ENCODE measurements at places on chromosomes 16 and 17.

DNA sequence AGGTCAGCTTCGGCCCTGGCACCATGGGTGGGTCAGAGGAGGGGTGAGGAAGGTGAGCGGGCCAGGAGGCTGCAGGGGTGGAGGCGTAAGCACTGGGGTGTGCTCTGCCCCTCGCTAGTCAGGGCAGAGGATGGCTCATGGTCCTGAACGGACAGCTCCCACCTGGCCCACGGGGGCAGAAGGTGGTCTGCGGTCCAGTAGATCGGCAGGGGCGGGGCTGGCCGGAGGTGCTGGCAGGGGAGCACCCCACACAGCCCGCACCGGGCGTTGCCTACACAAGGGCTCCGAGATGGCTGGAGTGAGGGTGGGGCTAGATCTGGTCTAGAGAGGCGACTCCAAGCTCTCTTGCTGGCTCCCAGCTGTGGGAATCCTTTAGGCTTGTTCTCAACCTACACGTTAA lies 8.2 kb downstream of the NPTX1 start:
- DNase-seq = no peak

- DNase-seq = peak; percentile 49
Observed at GRCh38 chr17:68290955-68291835, at the start of the genes ARSG and SLC16A6. ARSG (plus strand) TSS chr17:68291495; CDS start chr17:68307494, 15,999 bp downstream. SLC16A6 (minus strand) TSS chr17:68291127; CDS start chr17:68278320, 12,807 bp downstream.

- DNase-seq = no peak
Observed at GRCh38 chr17:31736855-31737625, 122.0 kb downstream of the COPRS start.

- DNase-seq = no peak
Observed at GRCh38 chr16:17836868-17837602, 366.3 kb upstream of the XYLT1 start.

GRCh38 chr17:55436224-55437158 lies 14.9 kb upstream of the MMD start:
- DNase-seq = no peak

DNA sequence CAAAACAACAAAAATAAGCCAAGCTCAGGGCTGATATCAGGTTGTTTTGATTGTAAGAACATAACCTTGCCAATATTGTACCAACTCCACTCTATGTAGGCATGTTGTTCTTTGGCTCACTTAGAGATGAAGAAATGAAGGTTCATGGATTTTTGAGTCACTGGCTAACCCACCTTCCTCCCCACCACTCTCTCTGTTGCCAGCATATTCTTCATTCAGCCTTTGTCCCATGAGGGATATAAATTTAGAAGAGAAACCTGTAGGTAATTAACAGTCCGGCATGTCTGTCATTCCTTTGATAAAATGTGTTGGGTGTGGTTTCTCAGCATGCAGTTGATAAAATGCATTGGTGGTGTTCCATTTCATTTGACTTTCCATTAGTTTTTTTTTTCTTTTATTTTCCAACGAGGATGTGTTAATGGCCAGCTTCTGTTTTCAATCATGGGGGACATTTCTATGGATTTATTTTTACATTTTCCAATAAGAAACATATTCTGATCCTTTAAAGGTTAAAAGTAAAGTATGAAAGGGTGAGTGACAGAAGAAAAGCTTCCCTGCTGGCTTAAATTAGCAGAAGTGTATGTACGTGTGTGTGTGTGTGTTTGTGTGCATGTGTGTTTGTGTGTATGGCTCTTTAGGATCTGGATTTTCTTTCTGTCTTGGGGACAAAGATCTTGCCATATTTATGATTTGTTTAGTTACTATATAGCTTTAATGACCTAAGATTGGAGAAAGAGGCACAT lies 166.2 kb upstream of the KCNJ16 start:
- no peak for DNase-seq

DNA sequence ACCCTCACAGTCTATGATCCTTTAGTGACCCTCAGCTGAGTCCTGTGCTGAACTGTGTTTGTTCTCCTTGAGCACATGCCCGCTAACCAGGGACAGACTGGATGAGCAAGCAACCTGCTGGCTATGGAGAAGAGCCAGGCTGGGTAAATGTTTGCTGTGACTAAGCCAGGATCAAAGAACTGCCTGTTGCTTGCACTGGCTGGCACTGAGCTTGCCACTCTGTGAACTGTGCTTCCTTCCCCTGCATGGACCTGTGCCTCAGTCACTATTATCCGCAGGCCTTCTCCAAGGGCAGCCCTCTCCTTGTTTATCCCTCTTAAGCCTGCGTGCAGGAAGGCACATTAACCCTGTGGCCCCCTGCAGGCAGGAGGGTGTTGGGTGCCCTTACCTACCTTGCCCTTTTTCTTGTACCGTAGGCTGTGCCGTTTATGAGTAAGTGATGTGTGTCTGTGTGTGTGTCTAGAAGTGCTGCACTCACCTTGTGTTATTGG lies 7.4 kb downstream of the PNPO start:
- DNase-seq = no peak

DNA sequence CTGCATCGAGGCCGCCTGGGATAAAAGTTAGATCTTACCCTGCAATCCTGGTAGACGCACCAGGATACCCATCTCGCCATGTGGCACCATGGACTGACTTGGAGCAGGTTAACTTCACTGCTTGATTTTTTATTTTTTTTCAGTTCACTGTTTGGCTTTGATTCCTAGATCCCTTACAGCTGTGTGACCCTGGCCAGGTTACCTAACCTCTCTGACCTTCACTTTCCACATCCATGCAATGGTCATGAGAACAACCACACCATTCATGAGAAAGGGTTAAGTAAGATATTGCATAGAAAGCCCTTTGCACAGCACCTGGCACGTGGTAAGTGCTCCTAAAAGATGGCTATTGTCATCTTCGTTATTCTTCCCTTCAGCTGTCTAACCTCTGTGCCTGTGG lies 230.5 kb downstream of the SOX9 start:
- DNase-seq = no peak

DNA sequence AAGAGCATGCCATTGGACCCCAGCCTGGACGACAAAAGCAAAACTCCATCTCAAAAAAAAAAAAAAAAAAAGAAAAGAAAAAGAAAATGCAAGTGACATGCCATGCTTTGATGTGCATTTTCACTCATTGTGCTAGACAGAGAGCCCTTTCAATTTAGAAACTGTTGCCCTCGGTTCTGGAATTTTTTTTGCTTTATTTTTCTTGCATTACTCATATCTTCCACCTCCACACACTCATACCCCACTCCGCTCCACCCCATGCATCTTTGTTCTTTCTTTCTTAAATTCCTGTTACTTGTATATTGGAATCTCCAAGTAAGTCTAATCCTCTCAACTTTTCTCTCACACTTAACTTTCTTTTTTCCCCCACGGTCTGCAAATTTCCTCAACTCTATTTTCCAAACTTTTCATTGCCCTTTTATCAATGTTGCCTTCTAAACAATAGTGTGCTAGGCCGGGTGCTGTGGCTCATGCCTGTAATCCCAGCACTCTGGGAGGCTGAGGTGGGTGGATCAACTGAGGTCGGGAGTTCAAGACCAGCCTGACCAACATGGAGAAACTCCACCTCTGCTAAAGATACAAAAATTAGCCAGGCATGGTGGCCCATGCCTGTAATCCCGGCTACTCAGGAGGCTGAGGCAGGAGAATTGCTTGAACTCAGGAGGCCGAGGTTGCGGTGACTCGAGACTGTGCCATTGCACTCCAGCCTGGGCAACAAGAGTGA lies 16.8 kb upstream of the SUZ12 start:
- DNase-seq = no peak

- no peak for DNase-seq
Observed at GRCh38 chr16:54099627-54100026, 187.0 kb downstream of the IRX3 start.

DNA sequence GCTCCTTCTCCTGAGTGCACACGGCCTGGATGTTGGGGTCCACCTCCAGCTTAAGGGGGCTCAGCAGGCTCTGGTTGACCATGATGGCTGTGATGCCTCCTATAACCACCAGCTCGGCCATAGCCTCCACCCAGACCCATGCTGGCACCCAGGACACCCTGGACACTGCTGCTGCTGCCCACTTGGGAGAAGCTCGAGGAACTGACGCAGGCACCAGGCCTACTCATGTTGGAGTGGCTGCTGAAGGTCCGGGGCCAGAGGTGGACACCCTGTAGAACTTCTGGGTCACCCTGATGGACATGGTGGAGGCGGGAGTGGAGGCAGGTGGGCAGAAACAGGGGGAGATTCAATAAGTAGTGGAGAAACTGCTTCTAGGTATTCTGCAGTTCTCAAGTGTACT lies 28.0 kb downstream of the IKZF3 start:
- no peak for DNase-seq

DNA sequence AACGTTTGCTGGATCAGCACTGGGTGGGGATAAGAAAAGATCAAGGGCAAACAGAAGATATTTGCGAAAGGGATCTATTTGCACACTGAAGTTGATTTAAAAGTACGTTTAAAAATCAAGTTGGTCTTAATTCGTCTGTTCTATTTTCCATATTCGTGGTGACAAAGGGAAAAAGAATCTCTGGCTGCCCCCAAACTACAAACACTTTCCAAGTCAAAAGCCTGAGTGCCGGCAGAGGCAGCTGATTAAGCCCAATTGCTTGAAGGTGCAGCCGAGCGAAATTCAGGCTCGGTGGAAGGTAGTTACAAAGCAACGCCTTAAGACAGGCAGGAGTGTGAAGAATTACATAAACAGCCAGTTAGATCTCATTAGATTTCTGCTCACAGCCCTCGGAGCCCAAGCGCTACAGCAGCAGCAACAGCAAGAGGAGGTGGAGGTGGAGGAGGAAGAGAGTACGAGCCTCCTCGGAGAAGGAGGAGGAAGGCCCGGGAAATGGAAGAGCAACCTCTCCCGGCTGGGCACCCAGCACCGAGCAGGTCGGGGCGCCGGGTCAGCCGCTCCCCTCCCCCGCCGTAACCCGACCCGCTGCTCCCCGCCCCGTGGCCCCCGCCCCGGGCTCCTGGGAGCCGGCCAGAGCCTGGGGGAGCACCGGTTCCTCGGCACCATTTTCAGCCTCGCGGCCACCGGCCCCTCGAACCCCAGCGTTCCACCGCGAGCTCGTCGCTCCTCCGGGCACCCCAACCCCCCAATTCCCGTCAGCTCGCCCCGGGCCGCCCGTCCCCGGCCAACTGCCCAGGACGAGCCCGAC lies 890 bp downstream of the TOB1 start:
- no peak for DNase-seq

DNA sequence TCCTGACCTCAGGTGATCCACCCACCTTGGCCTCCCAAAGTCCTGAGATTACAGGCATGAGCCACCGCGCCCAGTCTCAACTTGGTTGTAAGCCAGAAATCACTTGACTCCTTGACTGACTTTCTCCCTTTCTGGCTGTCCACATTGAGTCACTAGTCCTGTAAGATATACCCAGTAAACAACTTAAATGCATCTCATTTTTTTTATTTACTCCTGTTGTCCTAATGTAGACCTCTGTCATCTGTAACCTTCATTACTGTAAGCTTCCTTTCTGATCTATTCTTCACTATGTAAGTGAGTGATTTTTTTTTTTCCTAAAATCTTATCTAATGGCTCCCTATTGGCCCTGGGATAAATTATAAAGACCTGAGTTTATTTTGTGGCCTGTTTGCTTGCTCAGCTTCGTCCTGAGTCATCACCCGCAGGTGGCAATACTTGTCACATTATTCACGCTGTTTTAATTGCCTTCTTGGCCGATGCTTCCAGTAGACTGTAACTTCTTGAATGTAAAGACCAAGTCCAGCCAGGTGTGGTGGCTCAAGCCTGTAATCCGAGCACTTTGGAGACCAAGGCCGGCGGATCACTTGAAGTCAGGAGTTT lies 41.0 kb downstream of the PAFAH1B1 start:
- DNase-seq = no peak

DNA sequence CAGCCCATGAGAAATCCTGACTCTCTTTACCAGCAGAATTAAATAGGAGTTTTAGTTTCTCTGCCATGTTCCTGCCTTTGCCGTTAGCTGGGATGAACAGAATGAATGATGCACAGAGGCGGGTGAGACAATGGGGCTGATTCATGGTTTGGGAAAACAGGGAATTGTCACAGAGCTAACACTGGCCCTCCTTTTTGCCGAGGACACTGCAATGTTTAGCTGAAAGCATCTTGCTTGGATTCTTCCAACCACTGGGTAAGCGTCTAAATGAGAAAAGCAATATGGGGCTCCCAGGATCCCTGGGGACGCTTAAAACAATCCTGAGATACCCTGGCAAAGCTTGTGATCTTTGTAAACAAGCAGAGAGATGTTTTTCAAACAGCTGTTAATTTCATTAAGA lies 12.8 kb upstream of the PAFAH1B1 start:
- DNase-seq = no peak

GRCh38 chr17:70772761-70773160 lies 603.4 kb downstream of the KCNJ2 start:
- DNase-seq = no peak

DNA sequence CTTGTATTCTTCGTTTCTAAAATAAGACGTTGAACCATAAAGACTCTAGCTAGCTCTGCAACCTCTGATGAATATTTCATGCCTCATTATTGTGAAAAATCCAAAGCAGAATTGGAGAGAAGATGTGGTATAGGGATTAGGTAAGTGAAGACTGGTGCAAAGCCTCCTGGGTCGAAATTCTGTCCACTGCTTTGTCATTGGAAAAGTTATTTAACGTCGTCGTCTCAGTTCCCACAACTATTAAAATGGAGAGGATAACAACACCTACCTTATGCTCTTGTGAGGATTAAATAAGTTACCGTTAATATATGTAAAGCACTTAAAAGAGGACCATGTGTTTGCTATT lies 1.4 kb upstream of the PRPSAP2 start:
- DNase-seq = no peak

DNA sequence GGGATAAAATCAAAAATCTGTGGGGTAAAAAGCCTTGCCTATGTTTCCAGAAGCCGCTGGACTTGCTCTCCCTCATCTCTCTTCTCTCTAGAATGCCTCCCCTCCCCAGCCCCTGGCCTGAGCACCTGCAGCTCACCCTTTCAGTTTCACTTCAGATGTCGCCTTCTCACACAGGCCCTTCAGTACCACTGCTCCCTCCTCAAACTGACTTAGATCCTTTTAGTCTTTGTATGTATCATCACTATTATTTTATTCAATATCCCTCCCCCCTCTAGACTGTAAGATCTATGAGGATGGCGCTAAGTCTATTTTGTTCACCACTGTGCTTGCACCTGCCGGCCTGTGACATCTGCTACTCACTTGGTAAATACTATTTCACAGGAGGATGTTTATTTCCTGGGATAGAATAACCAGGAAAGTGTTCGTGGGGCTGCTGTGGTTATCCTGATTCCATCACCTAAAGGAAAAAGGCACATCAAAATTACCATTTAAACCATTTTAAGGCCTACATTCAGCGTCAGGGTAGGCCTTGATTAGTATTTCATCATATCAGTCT lies 122.3 kb downstream of the MRTFB start:
- no peak for DNase-seq

DNA sequence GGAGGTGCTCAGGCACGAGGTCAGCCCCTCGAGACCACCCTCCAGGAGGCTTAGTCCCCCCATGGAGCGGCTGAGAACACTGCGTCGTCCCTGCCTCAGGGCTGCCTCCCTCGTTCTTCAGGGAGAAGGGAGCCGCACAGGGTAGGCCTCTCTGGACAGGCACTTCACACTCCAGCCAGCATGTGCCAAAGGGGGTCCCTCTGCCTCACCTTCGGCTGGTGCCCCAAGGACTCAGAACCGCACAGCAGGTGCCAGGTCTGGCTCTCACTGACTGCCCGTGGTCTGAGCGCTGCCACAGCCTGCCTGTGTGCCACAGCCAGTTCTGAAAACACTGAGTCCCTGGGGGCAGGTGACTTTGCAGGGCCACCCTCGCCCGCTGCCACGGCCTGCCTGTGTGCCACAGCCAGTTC lies 7.1 kb downstream of the P2RX5 start:
- DNase-seq = no peak

Measured in stimulated activated CD8-positive, alpha-beta memory T cell treated with anti-CD3 and anti-CD28 coated beads, Interleukin-7, amount 100 ng/mL, for 24 hours (primary cell).